ENCODE measurements at places on chromosomes 7 and 10. TPM values are rescaled to one million over a fixed set of nuclear protein-coding genes. Genes with fewer than 3 reads are reported as not detected.

GRCh38 chr7:44445986-44446671 is 44.3 kb downstream of the NUDCD3 start:
- no peak for DNase-seq

DNA sequence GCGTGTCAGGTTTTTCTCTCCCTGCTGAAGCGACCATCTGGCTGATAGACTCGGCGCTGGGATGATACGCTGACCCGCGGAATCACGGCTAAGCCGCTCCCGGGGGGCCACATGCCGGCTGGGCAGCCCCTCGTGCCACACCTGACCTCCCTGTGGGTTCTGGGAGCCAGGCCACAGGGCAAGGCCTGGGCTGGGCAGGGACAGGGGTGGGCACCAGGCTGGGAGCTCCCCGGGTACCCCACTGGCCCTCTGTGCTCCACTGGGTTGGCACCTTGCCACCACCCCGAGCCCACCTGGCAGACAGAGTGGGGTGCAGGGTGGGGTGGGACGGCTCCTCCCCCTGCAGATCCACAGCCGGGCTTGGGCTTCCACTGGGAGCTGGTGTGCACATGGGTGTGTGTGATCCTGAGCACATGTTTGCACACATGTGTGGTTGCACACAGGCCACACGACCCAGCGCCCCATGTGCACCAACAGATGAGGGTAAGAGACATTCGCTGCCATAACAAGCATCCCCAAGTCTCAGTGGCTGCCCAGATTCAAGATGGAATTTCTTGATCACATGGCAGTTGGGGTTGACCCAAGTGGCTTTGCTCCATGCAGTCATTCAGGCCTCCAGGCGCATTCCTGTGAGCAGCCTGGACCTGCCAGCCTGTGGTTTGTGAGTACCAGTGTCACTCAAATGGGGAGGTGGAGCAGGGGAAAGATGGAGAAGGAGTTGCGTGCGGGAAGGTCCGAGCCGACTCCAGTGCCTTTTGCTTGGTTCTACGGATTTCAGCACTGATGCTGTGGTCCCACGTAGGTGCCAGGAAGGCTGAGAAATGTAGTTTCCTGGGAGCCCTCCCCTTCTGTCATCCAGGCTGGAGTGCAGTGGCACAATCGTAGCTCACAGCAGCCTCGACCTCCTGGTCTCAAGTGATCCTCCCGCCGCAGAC is 79.7 kb downstream of the UNCX start:
- DNase-seq = no peak

GRCh38 chr10:121974535-121975294 is at the start of gene NSMCE4A:
Gene NSMCE4A (minus strand): TSS chr10:121975217. CDS start chr10:121975165, 52 bp downstream.
- DNase-seq = peak; percentile 72

- no peak for DNase-seq
Measured at GRCh38 chr10:94992811-94993210, 54.4 kb downstream of the CYP2C9 start.

GRCh38 chr7:43038254-43038653 is 74.2 kb upstream of the HECW1 start:
- DNase-seq = no peak

DNA sequence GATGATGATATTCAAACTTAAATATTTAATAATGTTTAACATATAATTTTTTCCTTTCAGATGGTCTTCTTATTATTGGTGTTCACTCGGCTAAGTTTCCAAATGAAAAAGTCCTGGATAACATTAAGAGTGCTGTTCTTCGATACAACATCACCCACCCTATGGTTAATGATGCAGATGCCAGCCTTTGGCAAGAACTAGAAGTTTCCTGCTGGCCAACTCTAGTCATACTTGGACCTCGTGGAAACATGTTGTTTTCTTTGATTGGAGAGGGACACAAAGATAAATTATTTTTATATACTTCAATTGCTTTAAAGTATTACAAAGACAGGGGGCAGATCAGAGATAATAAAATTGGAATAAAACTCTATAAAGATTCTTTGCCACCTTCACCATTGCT is 22.0 kb downstream of the NHLRC2 start:
- no peak for DNase-seq

DNA sequence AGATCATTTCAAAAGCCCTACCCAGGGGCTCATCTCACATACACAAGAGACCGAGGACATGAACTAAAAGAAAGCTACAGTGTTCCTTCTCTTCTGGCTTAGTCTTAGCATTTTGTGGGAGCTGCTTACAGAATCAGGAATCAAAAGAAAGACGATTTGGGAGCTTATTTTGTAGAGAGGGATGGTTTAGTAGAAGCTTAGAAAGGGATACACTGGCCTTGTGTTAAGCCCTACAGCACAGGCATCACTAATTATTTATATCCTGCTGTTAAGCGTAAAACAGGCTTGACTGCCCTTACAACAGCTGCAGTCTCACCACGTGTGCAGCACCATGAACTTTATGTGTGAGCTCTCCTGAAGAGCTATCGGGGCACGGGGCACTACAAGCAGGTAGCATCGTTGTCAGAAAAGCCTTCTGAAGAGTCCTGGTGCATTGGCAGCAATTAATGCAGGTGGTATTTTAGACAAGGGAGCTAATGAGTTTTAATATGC is 798.3 kb downstream of the NXPH1 start:
- no peak for DNase-seq

DNA sequence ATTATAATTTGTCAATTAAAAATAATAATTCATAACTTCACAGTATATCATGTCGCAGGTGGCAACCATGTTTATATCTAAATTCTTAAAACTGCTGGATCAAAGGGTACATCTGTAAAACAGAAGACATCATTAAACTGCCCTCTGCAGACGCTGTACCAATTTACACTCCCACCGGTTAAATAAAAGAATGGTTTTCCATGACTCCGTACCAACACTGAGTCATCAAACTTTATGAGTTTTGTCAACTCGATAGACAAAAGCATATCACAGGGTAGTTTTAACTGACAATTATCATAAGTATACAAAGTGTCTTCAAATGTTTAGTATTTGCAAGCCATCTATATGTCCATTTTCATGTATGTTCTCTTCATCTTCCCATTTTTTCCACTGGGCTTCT is 5.7 kb upstream of the GSTK1 start:
- DNase-seq = no peak

The MYL10 gene
- not detected for total RNA-seq

DNA sequence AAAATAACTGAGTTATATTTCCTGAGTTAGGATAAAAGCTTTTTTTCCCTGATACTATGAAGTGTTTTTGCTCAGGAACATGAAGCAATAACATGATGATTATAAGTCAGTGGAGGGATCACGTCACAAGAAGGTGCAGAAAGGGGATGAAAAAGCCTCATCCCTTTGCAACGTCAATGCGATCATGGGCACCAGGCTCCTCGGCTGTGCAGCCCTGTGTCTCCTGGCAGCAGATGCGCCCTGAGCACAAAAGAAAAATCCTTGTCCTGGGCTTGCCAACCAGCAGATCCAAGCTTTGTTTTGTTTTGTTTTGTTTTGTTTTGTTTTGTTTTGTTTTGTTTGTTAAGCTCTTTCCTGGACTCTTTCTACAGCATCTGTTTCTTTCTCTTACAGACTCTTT is 103.5 kb upstream of the PRSS1 start:
- no peak for DNase-seq

GRCh38 chr7:50212666-50213621 is 91.6 kb upstream of the IKZF1 start:
- DNase-seq = no peak

DNA sequence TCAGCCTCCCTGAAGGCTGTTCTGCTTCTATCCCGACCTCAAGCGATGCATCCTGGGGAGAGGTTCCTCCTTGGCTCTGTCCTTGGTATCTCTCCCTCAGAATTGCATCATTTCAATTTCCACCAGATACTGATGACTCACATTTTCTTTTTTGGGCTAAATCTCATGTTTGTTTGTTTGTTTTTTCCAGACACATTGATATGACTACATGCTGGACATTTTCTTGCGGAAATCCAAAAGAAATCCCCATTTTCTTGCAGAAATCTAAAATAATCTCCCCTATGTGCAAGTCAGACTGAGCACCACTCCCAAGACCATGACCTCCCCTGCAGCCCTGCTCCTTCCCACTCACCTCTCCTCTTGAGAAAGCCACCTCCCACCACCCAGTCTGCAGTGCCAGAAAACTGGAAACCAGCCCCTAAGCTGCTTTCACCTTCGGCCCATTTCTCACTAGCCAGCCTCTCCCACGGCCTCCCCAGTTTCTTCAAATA is 260.2 kb upstream of the PRKCQ start:
- no peak for DNase-seq

GRCh38 chr10:109746861-109747260 is 176.4 kb downstream of the XPNPEP1 start:
- no peak for DNase-seq

DNA sequence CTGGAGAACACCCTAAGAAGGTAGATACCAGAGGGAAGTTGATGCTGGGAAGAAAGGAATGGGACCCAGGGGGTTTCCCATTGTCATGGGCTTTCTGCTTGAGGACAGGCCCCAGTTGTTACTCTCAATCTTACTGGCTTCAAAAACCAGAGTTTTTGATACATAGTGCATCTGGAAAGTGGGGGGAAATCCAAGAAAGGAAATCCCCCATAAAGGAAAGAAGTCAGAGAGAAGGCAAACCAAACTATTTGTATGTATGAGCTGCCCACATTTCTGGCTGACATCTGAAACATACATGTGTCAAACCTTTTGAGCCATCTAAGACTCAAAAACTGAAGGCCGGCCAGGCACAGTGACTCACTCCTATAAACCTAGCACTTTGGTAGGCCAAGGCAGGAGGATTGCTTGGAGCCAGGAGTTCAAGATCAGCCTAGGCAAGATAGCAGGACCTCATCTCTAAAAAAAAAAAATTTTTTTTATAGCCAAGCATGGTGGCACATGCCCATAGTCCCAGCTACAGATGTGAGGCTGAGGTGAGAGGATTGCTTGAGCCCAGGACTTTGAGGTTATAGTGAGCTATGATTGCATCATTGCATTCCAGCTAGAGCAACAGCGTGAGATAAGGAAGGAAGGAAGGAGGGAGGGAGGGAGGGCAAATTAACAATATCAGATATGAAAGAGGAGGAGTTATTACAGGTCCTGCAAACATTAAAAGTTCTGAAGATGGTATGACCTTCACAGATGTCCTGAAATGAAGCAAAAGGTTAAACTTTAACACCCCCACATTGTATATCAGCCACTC is 6.7 kb upstream of the COA1 start:
- no peak for DNase-seq

DNA sequence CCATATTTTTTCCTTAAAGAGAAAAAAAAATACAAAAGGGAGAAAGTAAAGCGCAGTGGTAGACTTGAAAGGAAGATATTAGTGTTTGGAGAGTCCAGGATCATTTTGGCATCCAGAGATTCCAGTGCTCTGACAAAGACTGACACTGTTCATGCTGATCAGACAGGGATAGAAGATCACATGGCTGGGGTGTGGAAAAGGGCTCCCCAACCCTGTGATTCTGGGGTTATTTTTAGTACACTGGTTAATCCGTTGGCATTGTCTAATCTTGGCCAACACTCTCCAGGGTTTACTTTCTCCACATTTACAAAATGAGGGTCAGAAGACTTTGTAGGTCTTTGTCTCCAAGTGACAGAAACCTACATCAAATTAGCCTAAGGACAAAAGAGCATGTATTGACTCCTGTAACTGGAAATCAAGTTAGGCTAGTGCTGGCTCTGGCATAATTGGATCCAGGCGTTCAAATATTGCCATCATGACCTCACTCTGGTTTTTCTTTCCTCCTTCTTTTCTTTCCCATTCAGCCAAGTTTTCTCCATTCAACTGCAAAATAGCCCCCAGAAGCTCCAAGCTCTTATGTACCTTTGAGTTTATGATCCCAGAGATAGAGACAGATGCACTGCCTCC is 181.6 kb downstream of the PHTF2 start:
- DNase-seq = no peak

The MMD2 gene
- 0.19 TPM for total RNA-seq

The ZC3HAV1L gene
- 7.3 TPM for total RNA-seq

DNA sequence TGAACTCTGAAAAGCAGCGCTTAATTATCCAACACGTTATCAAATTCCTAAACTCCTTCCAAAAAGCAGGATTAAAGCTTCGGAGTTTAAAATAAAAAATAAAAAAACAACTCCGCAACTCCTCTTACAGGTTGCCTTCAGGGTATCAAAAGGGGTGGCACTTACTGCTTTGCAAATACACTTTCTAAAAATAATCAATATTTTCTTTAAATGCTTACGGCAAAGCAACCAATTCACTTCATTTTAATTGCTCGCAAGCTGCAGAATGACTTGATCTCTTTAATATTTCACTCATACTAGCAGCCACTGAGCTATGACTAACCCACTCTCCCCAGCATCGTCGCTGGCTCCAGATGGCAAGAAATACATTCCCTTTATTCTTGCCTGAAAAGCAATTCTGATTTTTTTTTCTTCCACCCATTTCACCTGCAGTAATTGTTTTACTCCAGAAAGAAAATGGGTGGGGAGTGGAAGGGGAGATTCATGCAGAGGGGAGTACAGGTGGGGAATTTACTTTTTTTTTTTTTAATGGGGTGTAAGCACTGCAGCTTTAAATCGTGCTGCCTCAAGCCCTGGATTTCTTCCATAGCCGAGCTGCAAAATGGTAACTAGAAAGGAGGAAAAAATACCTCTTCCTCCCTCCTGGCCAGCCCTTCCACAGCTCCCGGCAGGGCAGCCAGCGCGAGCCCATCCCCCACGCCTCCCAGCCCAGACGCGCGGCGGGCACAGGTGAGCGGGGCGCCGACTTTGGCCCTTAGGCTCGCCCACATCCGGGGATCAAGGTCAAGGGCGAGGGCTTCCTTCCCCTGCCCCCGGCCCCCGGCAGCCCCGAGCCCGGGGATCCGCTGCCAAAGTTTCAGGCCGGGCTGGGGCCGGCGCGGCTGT is 54.2 kb upstream of the FHIP2A start:
- DNase-seq = no peak

DNA sequence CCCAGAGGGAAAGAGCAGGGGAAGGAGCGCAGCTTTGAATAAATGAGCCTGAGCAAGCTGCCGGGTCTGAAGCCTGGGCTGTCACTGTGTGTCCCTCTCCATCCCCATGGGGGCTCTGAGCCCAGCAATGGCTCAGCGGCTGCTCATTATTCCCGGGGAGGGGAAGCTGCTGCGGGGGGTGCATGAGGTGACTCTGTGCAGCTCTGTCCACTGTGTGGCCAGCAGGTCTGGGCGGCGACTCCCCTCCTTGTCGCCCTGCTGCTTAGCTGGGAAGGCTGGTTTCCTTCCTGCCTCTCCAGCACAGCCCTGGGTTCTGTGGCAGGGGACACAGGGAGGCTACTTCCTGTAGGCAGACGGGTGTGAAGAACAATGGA is 234.2 kb downstream of the PRPF18 start:
- DNase-seq = no peak

The LRRD1 gene
- total RNA-seq = not detected

The NPFFR1 gene
- 0.47 TPM for total RNA-seq

GRCh38 chr7:78510580-78511188 is 712.1 kb downstream of the PHTF2 start:
- no peak for DNase-seq

The VSTM2A gene
- not detected for total RNA-seq

The ADAM8 gene
- 1.5 TPM for total RNA-seq

GRCh38 chr10:15121707-15122106 is 24.6 kb downstream of the RPP38 start:
- no peak for DNase-seq

- no peak for DNase-seq
Measured at GRCh38 chr10:62019013-62019684, 117.7 kb downstream of the ARID5B start.
